Left renal pelvis (tissue), 4 donors: ENCODE measurements at places on chromosomes 2 and 18.

- DNase-seq = no peak
Observed at GRCh38 chr2:124609667-124610066, 584.6 kb downstream of the CNTNAP5 start.

DNA sequence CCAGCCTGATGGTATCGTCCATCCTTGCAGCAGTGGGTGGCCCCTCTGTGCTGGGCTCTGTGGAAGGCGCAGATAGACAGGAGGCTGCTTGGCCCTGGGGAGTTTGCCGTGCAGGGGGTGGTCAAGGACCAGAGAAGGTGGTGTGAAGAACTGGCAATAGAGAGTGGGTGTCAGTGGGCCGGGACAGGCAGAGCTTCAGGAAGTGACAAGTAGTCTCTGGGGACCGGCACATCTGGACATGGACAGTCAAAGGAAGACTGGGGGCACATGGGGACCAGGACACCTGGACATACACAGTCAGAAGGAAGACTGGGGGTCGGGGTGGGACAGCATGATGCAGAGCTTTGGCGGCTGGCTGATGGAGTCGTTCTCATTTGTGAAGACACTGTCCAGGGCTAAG, 335.9 kb downstream of the AGAP1 start:
- no peak for DNase-seq

GRCh38 chr2:196555726-196556125, 83.8 kb upstream of the CCDC150 start:
- DNase-seq = no peak

DNA sequence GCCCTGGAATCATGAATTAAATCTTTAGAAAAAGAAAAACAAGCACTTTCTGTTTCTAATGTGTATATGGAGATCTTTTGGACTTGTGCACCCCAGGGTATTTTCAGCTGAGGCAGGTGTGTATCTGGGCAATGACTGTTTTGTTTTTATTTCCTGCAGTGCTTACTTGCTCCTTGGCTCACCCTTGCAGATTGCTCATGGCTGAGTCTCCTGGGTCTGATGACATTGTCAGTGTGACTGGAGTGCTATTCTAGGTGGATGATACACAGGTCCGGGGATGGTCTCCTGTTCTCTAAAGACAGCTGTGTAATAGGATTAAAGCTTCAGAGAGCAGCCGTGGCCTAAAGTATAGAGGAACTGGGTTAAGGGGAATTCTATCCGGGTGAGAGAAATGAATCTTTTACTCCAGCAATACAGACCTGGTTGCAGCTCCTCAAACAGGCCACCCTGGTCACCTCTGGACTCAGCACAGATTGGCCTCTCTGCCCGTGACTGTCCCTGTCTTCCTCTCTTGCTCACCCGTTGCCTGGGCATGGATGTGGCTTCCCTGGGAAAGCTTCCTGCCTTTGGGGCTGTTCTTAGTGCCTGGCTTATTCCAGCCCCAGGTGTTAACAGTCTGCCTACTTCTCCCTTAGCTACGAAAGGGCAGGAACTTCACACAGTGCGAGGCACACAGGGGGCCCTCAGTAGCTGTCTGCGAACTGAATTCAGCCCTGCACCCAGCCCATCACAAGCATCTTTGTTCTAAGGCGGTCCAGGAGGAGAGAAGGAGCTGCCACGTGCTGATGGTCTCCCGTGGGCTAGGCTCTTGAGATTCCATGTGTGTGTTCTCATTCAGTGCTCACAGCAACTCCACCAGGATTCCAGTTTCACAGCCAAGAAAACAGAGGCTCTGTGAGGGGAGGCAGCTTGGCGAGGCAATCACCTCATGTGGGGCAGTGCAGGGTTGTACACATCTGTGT, 84.3 kb downstream of the ACOXL start:
- no peak for DNase-seq

DNA sequence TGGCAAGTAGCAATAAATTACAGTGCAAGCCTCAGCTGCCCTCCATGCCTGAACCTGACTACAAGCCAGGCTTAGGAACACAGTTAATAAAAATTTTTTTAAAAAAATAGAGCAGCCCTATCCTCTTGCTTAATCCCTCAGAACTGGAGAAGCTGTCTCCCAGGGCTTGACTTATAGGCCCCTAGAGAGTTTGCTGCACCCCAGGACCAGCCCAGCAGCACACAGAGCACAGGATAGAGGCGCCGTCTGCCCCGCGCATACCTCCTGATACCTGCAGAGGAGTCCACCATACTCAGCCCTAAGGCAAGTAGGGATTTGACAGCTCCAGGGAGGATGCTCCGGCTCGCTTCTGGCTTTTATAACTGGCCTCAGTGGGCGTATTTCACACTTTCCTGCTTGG, 548.6 kb upstream of the RAB6C start:
- no peak for DNase-seq

DNA sequence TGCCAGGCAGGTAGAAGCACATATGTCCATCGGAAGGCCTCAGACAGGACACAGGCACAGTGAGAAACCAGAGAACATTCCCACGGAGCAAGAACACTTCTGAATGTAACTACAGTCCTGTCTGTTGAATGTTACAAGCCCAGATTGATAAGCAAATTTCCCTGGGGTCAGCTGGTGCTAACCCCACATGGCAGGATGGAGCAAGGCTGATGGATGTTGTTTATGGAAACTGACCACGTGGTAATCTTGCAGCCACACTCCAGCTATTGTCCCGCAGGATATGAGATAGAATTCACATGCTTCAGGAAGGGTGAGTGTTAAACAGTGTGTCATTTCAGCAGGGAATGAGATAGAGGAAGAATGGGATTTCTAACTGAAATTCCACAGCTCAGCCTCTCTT, 138.8 kb upstream of the COPS8 start:
- DNase-seq = no peak

DNA sequence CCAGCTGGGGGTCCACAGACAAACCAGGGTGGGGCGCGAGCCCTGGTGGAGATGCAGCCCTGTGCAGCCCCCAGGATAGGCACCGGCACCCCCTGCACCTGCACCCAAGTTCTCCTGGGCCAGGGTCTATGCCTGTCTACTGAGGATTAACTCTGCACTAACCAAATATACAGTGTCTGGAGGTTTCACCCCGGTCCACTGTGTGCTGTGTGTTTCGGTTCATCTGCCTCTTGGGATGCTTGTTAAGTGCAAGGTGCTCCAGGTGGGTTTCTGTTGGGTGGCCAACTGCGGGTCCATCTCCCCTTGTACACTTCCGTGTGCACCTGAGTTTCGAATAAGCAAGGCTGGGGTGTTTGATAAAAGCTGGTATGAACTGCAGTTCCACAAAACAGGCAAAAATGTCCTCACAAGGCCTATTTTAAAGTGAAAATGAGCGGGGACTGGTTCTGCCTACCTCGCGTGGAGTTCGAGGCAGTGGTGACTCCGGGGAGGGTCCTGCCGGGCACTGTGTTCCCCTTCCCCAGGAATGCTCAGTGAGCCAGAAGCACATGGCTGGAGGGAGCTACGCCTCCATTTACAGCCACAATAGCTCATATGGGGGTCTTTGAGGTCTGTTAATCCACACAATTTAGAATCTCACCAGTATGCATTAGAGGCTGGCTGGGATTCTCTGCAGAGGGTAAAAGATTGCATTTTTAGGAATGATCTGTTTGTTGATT, 70.7 kb downstream of the EDAR start:
- DNase-seq = no peak

- DNase-seq = no peak
Observed at GRCh38 chr2:62267696-62268095, 71.8 kb downstream of the B3GNT2 start.

DNA sequence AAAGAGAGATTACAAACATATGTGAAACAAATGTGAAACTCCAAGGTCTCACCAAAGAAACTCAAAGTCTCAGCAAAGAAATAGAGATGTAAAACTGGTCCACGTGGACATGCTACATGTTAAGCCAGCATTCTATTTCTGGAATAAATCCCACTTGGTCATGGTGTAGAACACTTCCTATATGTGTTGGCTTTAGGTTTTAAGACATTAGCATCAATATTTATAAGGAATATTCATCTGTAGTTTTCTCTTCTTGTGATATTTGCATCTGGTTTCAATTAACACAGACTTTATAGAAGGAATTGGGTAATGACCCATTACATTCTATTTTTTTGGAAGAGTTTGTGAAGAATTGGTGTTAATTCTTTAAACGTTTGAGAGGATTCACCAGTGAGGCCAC, 133.1 kb downstream of the COPS8 start:
- DNase-seq = no peak

DNA sequence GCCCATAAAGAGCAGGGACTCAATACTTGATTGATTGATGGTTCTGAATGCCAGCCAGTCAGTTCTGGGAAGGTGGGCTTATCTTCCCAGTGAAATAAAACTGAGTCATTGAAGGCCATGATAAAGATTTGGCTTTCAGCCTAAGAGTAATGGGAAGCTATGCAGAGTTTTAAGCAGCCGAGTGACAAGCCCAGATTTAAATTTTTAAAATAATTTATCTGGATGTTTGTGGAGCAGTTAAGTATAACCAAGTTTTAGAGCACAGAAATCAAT, 122.8 kb downstream of the RAPGEF4 start:
- no peak for DNase-seq
